DMS153 (cell line): ENCODE measurements at places on chromosomes 13 and 19.

GRCh38 chr19:31351056-31351854 is 2.0 kb upstream of the TSHZ3 start:
- no peak for DNase-seq

- no peak for DNase-seq
These were observed 128.4 kb downstream of the SHISA2 start for GRCh38 chr13:25923217-25924085.

DNA sequence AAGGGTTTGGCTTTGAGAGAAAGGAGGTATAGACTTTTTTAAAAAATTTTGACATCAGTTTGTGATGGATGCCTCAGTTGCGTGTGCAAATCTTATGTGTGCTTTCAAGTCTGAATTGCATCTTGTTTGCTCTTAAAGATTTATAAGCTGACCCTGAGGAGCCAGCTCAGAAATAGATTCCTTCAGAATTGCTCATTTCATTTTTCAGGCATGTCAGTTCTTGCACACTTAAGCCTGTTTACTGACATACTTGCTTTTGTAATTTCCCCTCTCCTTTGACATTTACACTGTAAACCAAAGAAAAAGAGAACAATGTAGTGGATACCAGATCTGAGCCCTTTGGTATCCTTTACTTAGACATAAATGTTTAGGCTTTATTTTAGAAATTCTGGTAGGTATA is 87.6 kb downstream of the RNF17 start:
- DNase-seq, result no peak

DNA sequence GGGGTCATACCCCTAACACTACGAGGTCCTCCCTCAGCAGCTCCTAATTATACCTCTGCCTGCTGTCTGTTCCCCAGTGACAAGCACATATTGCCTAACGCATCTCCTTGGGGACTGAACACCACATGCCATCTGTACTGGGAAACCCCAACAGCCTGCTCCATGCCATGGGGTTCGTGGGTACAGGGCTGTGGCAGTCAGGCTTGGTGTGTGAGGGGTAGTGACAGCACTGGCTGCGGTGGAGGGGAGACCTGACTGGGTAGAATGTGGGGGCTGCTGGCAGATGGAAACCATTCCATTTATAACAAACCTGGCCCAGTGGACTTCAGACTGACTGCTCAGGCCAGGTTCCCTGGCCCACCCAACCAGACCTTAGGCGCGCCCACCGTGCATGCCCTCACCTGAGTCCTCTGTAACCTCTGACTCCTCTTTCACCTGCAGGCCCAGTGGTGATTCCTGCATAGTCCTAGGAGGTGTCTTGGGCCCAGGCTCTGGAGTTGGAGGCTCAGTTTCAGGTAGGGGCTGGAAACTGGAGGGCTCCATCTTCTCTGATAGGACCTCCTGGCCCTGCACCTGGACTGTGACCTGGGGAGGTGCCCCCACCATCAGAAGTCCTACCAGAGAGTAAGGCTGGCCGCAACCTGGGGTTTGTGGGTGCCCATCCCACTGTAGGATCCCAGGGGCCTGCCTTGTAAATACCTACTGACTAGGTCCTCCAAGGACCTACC is 3.0 kb downstream of the MZF1 start:
- no peak for DNase-seq

- DNase-seq, result no peak
These were observed 2.6 kb downstream of the ADAT3 start for GRCh38 chr19:1907563-1908363.

GRCh38 chr19:48554385-48555091 is 2.6 kb downstream of the SULT2B1 start:
- DNase-seq, result no peak
